Fibroblast of mammary gland (primary cell): ENCODE measurements at places on chromosomes 3 and 15.

GRCh38 chr3:44931791-44932190 is 44.2 kb downstream of the ZDHHC3 start:
- DNase-seq = no peak

DNA sequence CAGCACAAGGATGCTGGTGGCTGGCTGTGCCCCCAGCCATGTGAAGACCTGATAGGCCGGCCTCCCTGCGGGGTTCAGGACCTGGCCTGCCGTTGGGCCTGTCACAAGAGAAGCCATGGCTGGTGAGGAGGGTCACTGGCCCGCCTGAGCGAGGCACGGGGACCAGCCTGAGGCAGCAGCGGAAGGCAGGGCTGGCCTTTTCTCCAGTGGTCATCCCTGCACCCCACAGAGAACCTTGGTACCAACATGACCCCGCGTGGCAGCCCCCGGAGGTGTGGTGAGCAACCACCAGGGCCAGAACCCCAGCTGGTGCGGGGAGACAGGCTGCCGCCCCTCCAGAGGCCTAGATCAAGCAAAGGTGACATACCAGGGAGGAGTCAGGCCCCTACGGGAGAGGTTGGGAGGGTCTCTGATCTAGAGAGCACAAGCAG is 134.1 kb upstream of the MEF2A start:
- no peak for DNase-seq

GRCh38 chr3:159029306-159030026 is 227.6 kb downstream of the MFSD1 start:
- DNase-seq = no peak

DNA sequence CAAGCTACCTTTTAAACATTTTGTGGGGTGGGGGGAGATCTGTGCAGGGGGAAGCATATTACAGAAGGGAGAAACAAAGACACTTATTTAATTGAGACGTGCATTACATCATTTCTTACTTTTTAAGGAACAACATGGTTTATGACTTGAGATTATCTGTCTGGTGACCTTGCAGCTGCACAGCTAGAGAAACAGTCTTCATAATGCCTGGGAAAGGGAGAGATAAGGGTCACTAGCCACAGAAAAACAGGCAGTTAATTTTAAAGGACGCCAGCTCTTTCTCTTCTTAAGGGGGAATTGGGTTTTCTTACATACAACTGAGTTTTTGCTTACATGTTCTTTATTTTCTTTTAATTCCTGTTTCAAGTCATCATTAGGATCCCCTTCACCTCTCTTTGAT is 147.9 kb downstream of the SST start:
- DNase-seq = no peak

GRCh38 chr3:4814305-4814903 is 164.8 kb upstream of the BHLHE40 start:
- DNase-seq = peak; percentile 96

- DNase-seq = peak; percentile 33
Measured at GRCh38 chr3:136008732-136009470, 43.4 kb downstream of the PPP2R3A start.

DNA sequence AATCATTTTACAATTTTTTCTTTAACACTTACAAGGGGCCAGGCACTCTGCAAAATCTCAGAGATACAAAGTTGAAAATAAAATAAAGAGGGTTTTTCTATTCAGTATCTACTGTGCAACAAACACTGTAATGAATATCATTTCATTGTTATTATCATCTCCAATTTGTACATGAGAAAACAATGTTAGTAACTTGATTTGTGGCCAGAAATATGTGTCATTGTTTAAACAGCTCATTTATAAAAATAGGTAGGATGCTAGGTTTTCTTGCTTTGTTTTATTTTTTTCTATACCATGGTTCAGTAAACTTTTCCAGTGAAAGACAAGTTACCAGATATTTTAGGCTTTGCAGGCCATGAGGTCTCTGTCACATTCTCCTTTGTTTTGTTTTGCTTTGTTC is 318.1 kb upstream of the UBE2E2 start:
- DNase-seq = no peak

DNA sequence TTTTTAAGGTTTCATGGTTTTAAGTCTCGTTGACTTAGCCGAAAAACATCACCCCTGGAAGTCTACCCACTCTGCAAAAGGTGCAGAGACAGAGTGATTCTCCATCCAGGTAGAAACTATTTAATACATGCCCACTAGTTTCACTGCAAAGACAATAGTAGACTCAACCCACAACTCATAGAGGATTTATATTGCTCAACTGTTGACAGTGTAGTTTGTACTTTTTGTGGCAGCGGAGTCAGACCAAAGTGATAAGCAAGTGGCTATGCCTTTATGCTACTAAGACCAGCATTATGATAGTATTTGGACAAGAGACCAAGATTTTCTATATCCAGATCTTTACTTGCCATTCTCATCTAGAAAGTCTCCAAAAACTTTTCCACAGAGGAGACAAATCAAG is 98.8 kb upstream of the ZBTB20 start:
- peak; percentile 30 for DNase-seq

- DNase-seq = peak; percentile 61
Measured at GRCh38 chr3:87260270-87260669, 16.1 kb downstream of the POU1F1 start.

- DNase-seq = peak; percentile 84
Measured at GRCh38 chr3:17111586-17111985, 226.8 kb downstream of the PLCL2 start.

DNA sequence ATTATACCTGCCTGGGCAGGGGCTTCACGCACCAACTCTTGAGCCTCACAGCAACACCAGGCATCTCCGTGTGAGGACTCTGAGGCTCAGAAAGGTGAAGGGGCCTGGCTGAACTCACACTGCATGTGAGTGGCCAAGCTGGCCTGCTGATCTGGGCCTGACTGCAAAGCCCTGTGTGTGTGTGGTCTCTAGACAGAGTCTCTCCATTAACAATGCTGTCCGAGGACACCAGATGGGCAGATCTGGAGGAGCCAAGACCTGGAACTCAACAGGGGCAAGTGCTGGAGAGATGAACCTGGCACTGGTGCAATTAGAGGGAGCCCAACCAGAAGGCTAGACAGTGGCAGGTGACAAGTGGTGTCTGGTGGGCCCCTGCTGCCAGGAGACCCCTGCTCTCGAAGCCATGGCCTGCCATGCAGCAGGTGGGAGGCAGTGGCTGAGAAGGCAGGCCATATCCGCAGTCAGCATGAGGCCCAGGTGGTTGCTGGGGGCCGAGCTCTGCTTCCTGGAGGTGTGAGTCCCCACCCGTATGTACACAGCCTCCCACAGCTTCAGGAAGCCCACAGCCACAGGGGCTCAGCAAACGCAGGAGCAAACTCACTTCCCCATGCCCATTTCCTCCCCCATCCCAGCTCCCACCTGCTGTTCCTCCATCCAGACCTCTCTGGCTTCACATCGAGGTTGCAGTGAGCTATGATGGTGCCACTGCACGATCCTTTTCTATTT is 39.0 kb downstream of the CYP11A1 start:
- no peak for DNase-seq

- DNase-seq = no peak
Measured at GRCh38 chr3:65484964-65485363, 553.8 kb downstream of the MAGI1 start.

DNA sequence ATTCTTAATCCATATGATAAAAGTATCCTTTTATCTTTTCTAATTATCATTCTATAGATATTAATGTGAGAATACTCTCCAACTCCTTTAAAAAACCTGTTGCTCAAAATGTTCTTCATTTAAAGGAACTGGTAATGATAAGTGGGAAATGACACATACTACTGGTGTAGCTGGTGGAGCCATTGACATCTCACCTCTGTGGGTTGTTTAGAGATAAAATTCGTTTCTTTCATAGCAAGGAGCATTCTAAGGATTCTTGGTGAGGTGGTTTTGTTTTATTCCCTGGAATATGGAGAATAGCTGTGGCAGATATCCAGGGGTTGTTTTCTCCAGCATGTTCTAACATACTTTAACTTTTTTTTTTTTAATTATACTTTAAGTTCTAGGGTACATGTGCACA is 299.8 kb upstream of the THBS1 start:
- no peak for DNase-seq

GRCh38 chr3:182121401-182121800 is 409.7 kb downstream of the SOX2 start:
- DNase-seq = no peak

GRCh38 chr15:61051569-61052031 is 177.5 kb downstream of the RORA start:
- DNase-seq = peak; percentile 74

DNA sequence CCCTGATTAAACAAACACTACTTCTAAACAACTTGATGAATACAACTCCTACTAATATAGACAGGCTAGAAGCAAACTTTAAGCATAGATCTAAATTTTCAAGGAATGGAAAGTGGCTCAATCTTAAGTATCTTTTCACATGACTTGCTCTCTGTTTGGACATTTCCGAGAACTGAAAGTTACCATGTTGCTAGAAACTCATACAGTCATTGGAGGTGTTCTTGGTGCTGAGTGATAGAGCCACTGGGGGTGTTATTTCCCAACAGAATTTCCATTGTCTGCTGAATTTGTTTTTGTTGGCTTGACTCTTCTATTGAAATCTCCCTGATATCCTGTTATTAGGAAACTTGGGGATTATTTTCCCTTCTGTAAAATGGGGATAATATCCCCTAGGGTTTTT is 264.5 kb upstream of the RASGRP1 start:
- DNase-seq = no peak

DNA sequence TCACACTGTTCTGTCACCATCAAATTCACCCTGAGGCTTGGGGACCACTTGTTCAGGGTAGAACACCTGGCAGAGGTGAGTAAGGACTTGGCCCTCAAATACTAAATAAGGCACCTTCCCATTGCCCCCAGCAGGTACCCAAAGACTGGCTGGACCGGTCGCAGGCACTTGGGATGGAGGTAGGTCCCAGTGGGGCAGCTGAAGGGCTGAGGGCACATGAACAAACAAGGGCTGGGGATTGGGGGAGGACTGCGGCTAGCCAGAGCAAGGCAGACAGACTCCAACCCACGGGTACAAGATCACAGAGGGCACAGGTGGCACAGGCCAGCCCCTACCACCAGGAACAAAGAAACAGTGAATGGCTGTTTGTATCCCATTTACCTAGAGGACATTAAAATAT is 1.9 kb downstream of the MRPS25 start:
- no peak for DNase-seq
